Kidney (tissue), 22 donors: ENCODE measurements at places on chromosomes 5 and 9. TPM values are rescaled to one million over a fixed set of nuclear protein-coding genes. Genes with fewer than 3 reads are reported as not detected.

DNA sequence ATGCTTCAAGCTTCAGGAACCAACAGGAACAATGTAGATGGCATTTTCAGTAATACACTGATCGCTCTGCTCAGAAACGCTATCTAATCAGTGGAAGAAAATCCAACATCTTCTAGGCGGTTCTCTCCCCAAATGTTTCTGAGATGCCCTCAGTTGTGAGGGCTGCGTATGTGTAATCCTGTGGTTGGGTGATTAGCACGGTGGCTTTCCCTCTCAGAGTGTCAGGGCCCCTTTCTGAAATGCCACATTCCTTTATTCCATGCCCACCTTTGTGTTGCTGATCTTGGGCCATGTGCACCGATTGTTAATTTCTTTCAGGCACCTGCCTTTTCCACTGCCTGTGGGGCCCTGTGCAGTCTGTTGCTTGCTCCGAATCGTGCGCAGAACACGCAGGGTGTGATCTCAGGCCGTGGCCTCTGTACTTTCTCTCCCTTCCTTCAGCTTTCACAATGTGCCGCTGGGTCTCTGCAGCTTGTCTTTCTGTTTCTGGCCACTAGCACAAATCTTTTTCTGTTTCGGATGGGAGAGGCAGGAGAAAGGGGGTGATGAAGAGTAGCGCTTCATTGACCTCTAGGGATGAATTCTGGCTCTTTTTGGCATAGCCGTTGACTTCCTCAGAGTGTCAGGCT lies 324.0 kb downstream of the PARP8 start:
- DNase-seq, result no peak
- H3K27ac ChIP-seq, result no peak overlapping the region
- H3K4me3 ChIP-seq, result no peak overlapping the region

- peak overlapping the region; percentile 56 for H3K27ac ChIP-seq
- no peak overlapping the region for H3K4me3 ChIP-seq
- no peaks in the 10 kb centered on the region for H3K27me3 ChIP-seq
Measured at GRCh38 chr9:123669346-123669745, 260.6 kb downstream of the DENND1A start.

GRCh38 chr9:137157618-137158415 lies 12.0 kb downstream of the LRRC26 start:
- no peaks in the 10 kb centered on the region for H3K4me1 ChIP-seq
- H3K27ac ChIP-seq, result no peak overlapping the region
- peaks cover 25% of the 10 kb centered on the region for H3K27me3 ChIP-seq

OGN gene
- total RNA-seq, result 3.8 TPM

AQP3 gene
- 135 TPM for total RNA-seq
